ENCODE measurements at places on chromosomes 16 and 17.

DNA sequence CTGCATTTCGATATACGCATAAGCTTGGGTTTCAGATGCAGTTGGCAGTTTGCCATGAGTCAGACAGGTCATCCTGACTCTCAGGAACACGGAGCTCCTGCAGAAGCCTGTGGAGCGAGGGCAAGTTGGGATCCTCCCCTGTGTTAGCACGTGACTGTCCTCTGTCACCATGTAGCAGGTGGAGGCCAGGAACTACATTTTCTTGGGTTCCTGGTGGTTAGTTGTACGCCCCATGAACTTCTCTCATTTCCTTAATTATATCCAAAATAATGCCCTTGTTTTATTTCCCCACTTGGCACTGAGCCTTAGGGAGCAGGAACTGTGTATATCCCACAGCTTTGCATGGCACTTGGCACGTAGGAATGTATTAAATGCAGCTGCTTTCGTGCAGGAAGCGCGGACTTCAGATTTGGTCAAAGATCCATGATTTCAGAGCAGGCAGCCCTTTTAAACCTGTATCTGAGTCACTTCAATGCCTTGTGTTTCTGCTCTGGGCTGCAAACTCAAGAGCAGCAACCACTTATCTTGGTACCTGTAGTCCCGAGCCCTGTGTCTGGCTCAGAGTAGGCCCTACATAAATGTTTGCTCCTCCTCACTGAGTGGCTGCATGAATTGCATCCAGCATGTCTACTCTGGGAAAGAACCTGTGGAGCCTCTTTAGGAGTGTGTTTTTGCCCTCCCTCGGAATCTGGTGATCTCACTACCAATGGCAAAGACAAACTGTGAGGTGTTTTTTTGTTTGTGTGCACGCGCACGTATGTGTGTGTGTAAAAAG, 428.4 kb downstream of the MAF start:
- no peak for DNase-seq

DNA sequence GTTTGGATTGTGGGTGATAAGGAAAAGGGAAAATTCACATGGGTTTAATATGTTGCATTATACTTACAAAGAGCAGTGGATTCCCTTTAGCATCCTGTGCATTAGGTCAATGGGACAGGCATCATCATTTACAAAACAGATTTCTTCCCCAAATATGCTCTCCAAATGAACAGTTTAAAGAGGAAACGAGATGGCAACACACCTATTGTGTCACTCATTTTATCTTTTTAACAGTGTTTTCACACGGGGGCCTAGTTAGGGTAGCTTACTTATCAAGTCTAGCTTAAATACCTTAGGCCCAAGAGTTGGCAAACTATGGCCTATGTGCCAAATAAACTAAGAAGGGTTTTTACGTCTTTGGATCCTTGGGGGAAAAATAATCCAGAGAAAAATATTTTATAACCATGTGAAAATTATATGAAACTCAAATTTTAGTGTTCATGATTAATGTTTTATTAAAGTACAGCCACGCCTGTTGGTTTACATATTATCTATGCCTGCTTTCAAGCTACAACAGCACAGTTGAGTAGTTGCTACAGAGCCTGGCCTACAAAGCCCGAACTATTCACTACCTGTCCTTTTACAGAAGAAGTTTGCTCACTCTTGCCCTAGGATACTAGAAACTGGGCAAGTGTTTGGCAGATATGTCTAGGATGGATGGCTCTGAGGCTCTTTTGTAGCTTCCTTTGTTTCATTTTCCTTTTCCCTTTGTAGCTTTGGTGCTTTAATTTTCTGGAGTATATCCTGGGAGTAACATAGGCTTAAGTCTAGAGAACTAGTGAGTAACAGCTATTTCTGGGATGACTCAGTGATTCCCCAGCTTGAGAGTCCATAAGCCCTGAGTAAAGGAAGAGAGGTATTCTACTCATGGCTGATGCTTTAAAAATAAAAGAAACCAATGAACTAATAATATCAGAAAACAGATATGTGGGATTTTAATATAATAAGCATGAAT, 12.4 kb downstream of the NUP93 start:
- no peak for DNase-seq

DNA sequence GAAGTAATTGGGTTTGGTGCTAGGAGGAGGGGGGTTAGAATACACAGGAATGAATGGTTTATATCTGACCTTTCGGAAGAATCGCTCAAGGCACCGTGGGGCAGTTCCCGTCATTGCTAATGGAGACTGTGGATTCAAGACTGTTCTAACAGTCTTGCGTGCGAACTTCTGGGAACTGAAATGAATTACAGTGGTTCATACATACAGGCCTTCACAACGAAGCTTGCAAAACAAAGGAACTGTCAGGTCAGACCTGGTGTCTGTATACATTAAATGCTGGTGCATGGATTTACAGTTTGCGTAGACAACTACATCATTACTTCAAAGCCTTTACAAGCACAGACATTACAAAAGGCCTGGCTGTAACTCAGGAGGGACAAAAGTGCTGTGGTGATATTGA, 983.9 kb downstream of the CDH11 start:
- DNase-seq, result no peak

DNA sequence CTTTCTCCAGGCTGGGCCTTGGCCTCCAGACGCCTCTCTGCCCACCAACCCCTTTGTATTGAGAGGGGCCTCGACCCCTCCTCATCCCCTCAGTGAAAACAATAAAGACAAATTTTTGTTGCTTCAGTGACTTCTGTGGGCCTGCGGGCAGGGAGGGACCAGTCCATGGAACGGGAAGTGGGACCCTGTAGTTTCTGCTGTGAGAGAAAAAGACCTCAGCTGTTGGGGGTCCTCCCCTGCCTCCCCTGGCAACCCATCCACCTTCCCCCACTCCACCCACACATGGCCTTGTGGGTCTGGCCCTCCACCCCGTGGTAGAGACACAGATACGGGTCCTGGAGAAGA, 3.5 kb downstream of the PPY start:
- no peak for DNase-seq

- DNase-seq, result no peak
Observed at GRCh38 chr16:30725418-30725792, 22.8 kb upstream of the PHKG2 start.

GRCh38 chr17:16442594-16443510, 27.5 kb downstream of the TRPV2 start:
- no peak for DNase-seq

GRCh38 chr17:68382582-68383085, 74.7 kb downstream of the WIPI1 start:
- no peak for DNase-seq

- no peak for DNase-seq
Observed at GRCh38 chr16:48106446-48106845, 49.3 kb downstream of the ABCC12 start.

GRCh38 chr16:30534368-30535105, at the start of gene ZNF747:
TSS of gene ZNF747 (minus strand) at chr16:30534858. CDS start at chr16:30534679, 179 bp downstream.
- peak; percentile 92 for DNase-seq

DNA sequence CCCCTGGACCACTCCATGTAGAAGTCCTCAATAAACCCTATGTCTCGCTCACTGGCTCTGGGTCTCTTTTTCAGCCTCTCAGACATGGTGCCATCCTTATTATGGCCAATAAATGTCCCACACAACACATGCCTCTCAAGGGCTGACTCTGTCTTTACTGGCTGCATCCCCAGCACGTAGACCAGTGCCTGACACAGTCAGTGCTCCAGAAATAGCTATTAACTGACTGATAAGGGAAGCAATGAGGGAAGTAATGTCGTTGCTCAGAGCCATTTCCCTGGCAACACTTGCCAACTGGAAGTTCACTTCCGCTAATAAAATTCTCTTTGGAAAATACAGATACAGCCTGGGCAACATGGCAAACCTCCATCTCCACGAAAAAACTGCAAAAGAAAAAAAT, 19.1 kb upstream of the APOH start:
- DNase-seq, result no peak
